ENCODE measurements at places on chromosomes 11 and 22. TPM values are rescaled to one million over a fixed set of nuclear protein-coding genes. Genes with fewer than 3 reads are reported as not detected.

Gene SWAP70
- total RNA-seq = 25.7 TPM

Gene CSF2RB
- total RNA-seq = 0.08 TPM

Gene CNGA4
- total RNA-seq = 0.22 TPM

Gene MSANTD2
- 10.6 TPM for total RNA-seq

Gene HEPHL1
- not detected for total RNA-seq

Gene DERL3
- 4.6 TPM for total RNA-seq

Gene CHRDL2
- total RNA-seq = not detected

Gene PTPRCAP
- total RNA-seq = 0.47 TPM

GRCh38 chr11:12581923-12582322, 92.3 kb upstream of the TEAD1 start:
- DNase-seq = no peak

DNA sequence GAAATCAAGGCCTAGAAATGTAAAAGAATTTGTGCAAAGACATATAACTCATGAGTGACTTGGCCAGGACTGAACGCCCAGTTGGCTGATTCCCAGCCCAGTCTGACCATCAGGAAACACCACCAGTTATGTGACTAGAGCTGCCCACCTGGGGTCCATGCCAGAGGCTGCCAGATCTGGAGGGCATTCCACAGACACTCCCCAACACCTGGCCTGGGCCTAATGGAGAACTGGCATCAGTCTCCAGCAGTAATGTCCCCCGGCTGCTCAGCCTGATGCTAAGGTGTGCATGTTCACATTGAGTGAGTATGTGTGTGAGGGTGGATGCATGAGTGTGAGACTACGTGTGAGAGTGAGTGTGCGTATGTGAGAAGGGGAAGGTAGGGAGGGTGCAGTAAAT, 15.7 kb downstream of the PLAAT3 start:
- no peak for DNase-seq

GRCh38 chr11:47857485-47857884, 9.3 kb upstream of the NUP160 start:
- DNase-seq = no peak

GRCh38 chr11:124676386-124676785, 2.7 kb downstream of the SPA17 start:
- DNase-seq = no peak

DNA sequence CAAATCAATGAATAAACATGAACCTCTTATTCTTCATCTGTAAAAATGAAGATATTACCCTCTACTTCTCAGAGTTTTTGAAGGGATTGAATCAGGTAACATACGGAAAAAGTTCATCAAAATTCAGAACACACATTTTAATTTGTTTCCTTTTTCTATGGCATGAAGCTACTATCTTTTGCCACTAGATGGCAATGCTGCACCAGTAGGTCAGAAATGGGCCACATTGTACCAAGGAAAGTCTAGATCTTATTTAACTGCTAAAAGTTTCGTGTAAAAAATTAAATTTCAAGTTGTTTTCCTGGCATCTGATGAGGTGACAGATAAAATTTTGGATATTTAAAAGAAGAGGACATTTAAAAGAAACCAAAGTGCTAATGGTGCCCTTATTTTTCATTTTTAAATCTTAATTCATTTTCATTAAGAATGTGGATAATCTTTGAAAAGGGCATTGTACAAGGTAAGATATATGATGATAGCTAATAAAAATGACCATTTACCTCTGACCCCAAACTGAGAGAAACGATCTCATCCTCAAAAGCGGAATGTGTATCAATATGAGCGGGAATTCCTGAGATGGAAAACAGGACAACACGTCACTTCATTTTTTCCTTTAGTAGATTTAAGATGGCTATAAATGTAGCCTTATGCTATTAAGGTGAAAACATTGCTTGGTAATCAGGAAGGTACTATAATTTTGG, 16.1 kb downstream of the ALKBH8 start:
- DNase-seq = no peak

- peak; percentile 75 for DNase-seq
Measured at GRCh38 chr11:62127941-62128770, 4.3 kb downstream of the INCENP start.

DNA sequence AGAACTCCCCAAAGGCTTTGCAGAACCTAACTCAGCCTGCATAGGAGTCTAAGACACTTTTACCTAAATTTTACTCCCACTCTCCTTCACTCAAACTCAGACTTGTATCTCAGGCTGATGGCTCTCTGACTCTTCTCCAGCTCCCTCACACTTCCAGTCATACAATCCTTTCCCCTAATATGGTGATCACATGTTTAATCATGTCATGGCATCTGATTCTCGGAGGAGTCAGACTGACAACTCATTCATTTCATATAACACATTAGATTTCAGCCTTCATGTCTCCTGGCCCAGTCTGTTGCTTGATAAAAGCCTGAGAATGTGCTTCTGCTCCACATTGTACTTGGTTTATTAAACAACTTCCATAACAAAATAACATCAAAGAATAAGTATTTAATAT, 1503.9 kb upstream of the TENM4 start:
- DNase-seq = no peak

DNA sequence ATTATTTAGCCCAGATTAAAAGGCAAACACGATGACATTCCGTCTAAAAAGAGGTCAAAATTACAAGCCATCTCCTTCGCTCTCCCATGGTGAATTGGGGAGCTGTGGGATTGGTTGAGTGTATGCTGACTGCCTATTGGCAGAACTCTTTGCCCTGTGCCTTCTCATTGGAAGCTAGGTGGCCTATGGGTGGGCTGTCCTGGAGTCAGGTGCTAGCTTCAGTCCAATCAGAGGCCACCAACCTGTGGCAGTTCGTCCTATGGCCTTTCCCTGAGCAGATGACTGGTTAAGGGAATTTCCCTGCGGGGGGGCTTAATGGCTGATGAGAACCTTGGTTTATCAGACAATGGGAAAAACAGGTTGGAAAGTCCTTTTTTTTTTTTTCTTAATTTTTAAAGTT, 3.2 kb upstream of the MTMR3 start:
- DNase-seq = no peak

All from chondrocyte (in vitro differentiated cells).